Lung (tissue), 17 donors: ENCODE measurements at places on chromosomes 3 and 15.

DNA sequence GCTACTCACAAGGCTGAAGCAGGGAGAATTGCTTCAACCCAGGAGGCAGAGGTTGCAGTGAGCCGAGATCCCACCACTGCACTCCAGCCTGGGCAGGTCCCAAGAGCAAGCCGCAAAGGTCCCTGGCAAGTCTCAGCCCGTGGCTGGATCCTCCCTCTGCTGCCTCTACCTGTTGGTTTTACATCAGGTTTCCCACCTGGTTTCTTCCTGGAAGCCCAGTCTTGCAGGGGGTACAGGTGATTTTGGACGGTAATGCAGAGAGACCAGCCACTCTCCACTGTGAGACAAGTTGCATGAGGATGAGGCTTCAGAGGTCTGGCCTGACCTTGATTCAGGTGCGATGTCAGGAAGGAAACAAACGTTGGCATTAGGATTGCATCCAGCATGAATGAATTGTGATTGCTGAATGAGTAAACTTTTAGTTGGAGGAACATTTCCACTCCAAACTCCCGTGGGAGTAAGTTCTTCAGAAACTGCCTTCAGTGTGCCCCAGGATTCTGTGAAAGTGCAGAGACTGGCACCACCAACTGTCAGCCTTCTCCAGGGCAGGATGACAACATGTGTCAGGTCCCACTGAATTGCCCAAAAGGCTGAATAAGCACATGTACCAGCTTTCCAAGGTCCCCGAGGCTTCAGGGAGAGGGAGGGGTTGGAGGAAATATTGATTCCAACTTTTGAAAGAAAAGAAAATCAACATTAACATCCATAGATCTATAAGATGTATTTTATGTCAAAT is 189.4 kb downstream of the TJP1 start:
- no peak for DNase-seq

DNA sequence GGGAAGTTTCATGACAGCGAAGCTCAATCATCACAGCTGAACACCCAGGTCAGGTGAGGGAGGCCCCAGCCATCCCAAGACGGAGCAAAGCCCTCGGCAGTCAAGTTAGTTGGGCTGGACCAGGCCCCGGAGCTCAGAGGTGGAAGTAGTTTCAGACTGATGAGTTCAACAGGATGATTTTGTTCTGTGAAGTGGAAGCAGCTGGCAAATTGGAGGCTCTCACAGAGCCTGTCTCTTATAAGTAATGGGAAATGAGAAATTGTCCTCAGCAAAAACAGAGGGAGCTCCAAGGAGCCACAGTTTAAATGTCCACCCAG is 245.1 kb downstream of the XXYLT1 start:
- DNase-seq: no peak

GRCh38 chr3:159619341-159619885 is 369.2 kb upstream of the IL12A start:
- peak; percentile 15 for DNase-seq

- peak; percentile 45 for DNase-seq
Observed at GRCh38 chr15:100849021-100849854, 30.4 kb upstream of the ALDH1A3 start.

DNA sequence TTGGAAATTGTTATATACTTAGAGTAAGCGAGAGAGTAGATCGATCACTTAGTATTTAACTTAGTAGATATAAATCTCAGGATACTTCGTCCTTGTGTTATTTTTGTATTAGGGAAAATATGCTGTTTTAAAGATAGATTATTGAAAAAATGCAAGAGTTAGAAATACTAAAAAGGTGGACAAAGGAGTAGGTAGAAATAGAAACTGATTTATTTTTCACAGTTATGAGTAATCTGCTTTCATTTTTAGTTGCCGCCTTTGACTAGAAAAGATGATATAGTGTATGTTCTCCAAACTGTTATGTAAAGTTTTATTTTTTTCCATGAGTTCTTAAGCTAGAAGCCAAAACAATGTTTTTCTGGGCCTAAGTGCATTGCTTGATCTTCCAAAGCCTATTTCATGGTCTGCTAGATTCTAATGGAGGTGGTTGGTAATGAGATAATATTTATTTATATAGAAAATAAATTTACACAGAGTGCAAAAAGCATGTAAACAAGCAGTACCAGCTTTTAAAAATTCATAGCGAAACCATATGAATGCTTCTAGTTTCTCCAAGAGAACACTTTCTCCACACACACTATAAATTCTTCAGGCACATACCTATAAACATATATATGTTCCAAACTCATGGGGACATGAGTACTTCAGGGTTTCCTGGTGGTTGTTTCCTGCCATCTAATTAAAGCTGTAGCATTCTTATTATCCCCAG is 61.1 kb downstream of the DIPK2A start:
- DNase-seq: no peak

DNA sequence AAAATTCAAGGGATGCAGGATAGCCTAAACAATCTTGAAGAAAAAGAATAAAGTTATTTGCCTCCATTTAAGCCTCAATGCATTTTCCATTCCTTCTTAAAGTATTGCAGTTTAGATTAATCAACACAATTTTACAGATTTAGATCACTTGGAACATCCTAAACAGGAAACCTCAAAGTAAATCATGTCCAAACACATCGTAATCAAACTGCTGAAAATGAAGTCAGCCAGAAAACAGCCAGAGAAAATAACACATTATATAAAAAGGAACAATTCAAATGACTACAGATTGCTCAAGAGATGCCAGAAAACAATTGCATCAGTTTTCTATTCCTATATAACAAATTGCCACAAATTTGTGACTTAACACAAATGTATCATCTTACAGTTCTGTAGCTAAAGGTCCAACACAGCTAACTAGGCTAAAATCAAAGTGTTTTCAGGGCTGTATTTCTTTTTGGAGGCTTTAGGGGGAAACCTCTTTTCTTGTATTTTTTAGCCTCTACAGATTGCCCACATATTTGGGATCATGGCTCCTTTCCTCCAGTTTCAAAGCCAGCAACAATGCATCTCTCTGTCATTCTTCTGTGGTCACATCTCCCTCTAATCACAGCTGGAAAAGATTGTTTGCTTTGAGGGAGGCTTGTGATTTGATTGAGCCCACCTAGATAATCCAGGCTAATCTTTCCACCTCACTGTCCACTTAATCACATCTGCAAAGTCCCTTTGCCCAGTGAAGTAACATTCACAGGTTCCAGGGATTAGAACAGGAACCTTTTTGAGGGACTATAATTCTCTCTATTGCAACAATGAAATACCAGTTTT is 543.3 kb upstream of the UBE2E2 start:
- DNase-seq: peak; percentile 84

DNA sequence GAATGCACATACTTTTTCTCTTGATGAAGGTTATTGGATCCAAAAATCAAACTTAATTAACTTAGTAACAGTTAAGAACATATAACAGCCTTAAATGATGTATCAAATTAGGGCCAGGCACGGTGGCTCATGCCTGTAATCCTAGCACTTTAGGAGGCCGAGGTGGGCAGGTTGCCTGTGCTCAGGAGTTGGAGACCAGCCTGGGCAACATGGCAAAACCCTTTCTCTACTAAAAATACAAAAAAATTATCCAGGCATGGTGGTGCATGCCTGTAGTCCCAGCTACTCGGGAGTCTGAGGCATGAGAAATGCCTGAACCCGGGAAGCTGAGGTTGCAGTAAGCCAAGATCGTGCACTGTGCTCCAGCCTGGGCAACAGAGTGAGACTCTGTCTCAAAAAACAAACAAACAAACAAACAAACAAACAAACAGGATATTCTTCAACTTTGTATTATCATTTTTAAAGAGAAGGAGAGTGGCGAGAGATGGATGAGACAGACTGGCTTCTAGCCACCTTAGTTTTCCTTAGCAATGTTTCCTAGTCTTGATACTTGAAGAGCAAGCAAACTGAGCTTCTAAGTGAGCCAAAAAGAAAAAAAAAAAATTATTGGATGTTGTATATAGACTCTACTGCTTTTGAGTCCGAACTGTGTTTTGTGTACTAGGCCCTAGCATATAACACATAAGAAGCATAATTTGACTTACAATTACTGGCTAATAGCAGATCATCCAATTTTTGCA is 13.8 kb downstream of the SPRED1 start:
- peak; percentile 75 for DNase-seq

DNA sequence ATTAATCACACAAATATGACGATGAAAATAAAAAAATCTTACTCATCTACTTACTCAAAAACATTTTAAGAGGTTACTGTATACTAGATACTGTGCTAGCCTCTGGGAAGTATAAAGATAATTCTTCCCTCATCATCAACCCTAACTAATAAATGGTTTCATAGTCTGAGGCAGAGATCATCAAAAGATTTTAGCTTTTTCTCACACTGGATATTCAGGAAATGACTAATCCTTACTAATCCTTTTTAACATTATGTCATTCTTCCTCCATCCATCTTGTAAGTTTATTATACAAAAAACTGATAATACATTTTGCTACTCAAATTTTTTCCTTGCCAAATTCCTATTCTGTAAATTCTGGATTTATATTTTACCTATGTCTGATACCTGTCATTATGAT is 29.7 kb downstream of the ACAD11 start:
- DNase-seq: no peak

DNA sequence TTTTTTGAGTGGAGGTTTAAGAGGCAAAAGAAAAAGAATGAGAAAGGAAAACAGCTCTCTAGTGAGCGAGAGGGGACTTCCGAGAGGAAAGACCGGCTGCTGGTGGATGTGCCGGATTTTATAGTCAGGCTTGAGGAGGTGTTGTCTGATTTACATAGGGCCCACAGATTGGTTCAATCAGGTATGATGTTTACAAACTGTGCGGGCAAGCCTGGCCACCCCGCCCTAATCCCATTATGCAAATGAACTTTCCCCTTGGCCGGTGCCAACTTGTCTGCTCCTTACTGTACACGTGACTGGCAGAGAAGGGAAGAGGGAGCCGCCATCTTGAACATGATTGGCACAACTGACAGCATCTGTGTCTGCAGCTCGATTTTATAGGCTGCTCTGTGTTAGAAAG is 44.7 kb downstream of the FAM43A start:
- DNase-seq: peak; percentile 55

- DNase-seq: no peak
Observed at GRCh38 chr3:154616298-154616697, 186.3 kb upstream of the GPR149 start.

- peak; percentile 80 for DNase-seq
Observed at GRCh38 chr3:123695731-123696640, 111.1 kb upstream of the HACD2 start.
